GM23338 (cell line): ENCODE measurements at places on chromosomes 1 and 21. TPM values are rescaled to one million over a fixed set of nuclear protein-coding genes. Genes with fewer than 3 reads are reported as not detected.

The F5 gene
- not detected in 2 replicates for total RNA-seq

The OR2AK2 gene
- total RNA-seq, result 0.35 TPM in 1 of 2 replicates, not detected in the other

The VHLL gene
- total RNA-seq, result not detected in 2 replicates

The NFYC gene
- total RNA-seq, result 37.8 and 42.7 TPM in 2 replicates

The FAM163A gene
- total RNA-seq, result 0.08 TPM in 1 of 2 replicates, not detected in the other

GRCh38 chr1:239617731-239618130, 231.4 kb downstream of the CHRM3 start:
- no peak for DNase-seq
- no peaks in the 10 kb centered on the region for H3K27me3 ChIP-seq
- no peak overlapping the region for H3K27ac ChIP-seq
- H3K4me1 ChIP-seq, result no peaks in the 10 kb centered on the region
- no peak overlapping the region for H3K4me3 ChIP-seq
- H3K36me3 ChIP-seq, result no peaks in the 10 kb centered on the region

GRCh38 chr1:62428351-62428750, 8.5 kb upstream of the USP1 start:
- no peaks in the 10 kb centered on the region for H3K4me1 ChIP-seq
- no peak for DNase-seq
- no peaks in the 10 kb centered on the region for H3K36me3 ChIP-seq
- H3K27me3 ChIP-seq, result no peaks in the 10 kb centered on the region

DNA sequence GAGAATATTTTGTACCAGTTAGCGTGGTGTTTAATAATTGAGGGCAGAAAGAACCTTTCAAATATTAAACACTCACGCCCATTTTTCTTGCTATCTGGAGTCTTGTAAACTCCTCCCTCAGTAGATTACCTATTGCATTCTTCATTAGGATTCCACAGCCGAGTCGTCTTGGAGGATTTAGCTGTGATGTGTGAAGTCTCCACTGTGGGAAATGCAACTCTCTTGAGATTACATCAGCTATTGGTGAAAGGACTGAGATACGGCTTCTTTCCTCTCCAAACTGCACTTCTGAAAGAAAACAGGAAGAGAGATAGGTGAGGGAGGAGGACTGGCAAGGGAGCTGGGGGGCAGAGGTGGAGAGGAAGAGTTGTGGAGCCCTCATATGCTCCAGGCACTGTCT, 36.1 kb downstream of the ACTA1 start:
- no peaks in the 10 kb centered on the region for H3K27me3 ChIP-seq
- no peak for DNase-seq
- H3K4me1 ChIP-seq, result peaks cover 3% of the 10 kb centered on the region; the same call in 1 of the 2 replicates
- H3K4me3 ChIP-seq, result no peak overlapping the region

GRCh38 chr1:218570456-218570855, 225.3 kb downstream of the TGFB2 start:
- H3K4me1 ChIP-seq, result peaks cover 11% of the 10 kb centered on the region; the same call in 1 of the 2 replicates
- no peak overlapping the region for H3K4me3 ChIP-seq
- H3K27ac ChIP-seq, result no peak overlapping the region
- H3K36me3 ChIP-seq, result no peaks in the 10 kb centered on the region
- DNase-seq, result no peak

DNA sequence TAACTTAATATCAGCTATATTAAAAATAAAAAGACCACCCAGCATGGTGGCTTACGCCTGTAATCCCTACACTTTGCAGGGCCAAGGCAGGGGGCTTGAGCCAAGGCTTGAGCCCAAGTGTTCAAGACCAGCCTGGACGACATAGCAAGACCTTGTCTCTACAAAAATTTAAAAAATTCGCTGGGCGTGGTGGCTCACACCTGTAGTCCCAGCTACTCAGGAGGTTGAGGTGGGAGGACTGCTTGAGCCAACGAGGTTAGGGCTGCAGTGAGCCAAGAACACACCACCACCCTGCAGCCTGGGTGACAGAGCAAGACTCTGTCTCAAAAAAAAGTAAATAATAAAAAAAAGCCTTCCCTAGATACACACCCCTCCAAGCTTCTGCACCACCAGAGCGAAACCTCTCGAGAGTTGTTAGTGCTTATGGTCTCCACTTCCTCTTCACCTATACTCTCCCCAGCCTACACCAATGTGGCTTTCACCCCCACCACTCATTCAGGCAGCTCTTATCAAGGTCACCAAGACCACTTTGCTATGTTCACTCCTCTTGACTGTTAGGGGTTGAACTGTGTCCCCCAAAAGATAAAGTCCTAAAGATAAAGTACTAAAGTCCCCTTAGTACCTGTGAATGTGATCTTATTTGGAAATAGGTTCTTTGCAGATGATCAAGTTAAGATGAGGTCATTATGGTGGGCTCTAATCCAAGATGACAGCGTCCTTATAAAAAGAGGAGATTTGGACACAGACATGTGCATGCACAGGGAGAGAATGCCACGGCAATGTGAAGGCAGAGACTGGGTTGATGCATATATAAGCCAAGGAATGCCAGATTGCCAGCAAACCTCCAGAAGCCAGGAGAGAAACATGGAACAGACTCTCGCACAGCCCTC, 6.8 kb upstream of the PPP1R15B start:
- H3K27ac ChIP-seq, result no peak overlapping the region
- H3K27me3 ChIP-seq, result no peaks in the 10 kb centered on the region
- H3K36me3 ChIP-seq, result no peaks in the 10 kb centered on the region
- peaks cover 12% of the 10 kb centered on the region; the same call in 1 of the 2 replicates for H3K4me1 ChIP-seq
- H3K4me3 ChIP-seq, result no peak overlapping the region

DNA sequence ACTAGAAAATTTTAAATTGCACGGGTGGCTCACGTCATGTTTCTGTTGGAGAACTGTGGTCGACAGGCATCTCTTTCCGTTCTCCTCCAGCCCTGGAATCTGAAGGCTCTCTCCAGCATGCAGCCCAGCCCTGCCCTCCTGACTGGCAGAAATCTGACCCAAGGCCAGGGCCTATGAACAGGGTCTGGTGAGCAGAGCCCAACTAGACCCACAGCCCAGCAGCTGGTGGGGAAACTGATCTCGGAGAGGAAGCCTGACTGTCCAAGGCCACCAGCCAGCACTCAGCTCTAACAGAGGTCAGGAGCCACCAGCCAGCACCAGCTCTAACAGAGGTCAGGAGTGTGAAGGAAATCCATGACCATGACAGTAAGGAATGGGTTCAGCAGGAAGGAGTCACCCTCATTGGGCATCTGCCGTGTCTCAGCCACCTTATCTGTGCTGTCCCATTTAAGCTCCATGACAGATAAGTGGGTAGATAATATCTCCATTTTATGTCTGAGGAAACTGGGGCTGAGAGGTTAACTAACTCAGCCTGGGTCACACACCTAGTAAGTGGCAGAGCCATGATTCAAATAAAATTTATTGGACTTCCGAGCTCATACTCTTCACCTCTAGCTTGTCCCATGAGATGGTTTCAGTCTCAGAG, 20.2 kb upstream of the PKP1 start:
- H3K36me3 ChIP-seq, result no peaks in the 10 kb centered on the region
- no peak for DNase-seq
- H3K27me3 ChIP-seq, result 0 out of 2 replicates have a peak, but pooled peaks cover 3% of the 10 kb centered on the region
- peaks cover 6% of the 10 kb centered on the region; the same call in 1 of the 2 replicates for H3K4me1 ChIP-seq

DNA sequence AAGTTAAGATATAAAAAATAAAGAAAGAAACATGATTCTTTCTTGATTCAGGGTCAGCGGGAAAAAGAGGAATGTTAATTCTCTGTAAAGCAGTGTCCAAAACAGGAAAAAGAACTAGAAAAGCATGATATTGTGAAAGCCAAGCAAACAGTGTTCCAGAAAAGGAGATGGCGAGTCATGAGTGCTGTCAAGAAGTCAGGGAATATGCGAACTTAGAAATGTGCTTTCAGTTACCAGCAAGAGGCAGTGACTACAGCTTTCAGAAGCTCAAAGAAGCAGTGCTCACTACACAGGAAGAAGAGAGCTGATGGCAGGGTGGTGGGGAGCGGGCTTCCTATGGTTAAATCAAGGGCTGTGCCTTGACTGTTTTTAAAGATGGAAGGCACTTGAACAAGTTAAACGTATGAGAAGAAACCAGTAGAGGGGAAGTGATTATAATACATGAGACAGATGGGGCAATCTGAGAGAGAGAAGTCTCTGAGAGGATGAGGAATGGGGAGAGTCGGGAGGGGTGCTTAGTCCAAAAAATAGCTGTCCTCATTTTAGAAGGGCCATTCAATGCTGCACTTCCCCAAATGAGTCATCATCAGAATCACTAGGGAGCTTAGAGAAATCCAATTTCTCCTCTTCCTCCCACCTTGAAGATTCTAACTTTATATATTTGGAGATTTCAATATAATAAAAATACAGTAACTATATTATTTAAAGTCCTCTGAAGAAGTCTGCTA, 90.4 kb downstream of the KCNK1 start:
- H3K27ac ChIP-seq, result no peak overlapping the region
- no peak overlapping the region for H3K4me3 ChIP-seq
- H3K27me3 ChIP-seq, result no peaks in the 10 kb centered on the region
- DNase-seq, result no peak
- no peaks in the 10 kb centered on the region for H3K36me3 ChIP-seq

DNA sequence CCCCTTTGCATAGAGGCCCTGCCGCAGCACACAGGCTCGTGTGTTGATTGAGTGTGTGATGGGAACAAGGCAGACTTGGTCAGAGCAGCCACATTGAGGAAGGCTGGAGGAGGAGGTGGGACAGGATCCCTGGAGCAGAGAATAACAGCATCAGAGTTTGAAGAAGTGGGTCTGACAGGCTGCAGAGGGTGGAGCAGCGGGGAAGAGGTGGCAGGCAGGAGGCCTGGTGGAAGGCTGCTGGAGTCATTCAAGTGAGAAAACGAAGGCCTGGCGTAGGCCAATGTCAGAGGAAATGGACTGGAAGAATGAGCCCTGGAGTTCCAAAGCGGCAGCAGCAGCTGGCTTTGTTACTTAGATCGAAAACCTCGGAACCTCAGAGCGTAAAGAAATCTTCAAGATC, 115.0 kb upstream of the GRIK3 start:
- H3K27me3 ChIP-seq, result no peaks in the 10 kb centered on the region
- DNase-seq, result no peak
- no peak overlapping the region for H3K4me3 ChIP-seq

DNA sequence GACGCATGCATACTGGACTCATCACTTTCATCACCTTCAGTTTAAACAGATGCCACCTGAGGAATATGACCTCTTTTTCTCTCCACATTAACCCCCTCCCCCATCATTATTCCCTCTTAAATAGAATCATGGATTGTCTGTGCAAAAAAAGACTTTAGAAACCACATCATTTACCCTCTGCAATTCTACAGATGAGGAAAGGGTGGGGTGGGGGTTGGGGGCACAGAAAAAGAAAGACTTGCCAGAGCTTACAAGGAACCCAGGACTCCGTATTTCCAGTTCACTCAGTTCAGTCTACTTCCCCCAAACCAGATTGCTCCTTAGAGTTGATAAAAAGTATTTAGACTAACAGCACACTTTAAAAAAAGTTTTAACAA, 26.2 kb upstream of the NFIA start:
- peaks cover 67% of the 10 kb centered on the region for H3K4me1 ChIP-seq
- no peak for DNase-seq
- no peak overlapping the region for H3K27ac ChIP-seq
- H3K27me3 ChIP-seq, result peaks cover 71% of the 10 kb centered on the region
- H3K4me3 ChIP-seq, result peak overlapping the region; percentile 70; the same call in 1 of the 2 replicates

- H3K4me1 ChIP-seq, result peaks cover 21% of the 10 kb centered on the region; the same call in 1 of the 2 replicates
- H3K36me3 ChIP-seq, result no peaks in the 10 kb centered on the region
- no peak overlapping the region for H3K4me3 ChIP-seq
- no peaks in the 10 kb centered on the region for H3K27me3 ChIP-seq
- no peak overlapping the region for H3K27ac ChIP-seq
- no peak for DNase-seq
Observed at GRCh38 chr1:53375440-53375839, 47.6 kb upstream of the LRP8 start.
